KG1 (cell line): ENCODE measurements at places on chromosomes 16 and 17.

DNA sequence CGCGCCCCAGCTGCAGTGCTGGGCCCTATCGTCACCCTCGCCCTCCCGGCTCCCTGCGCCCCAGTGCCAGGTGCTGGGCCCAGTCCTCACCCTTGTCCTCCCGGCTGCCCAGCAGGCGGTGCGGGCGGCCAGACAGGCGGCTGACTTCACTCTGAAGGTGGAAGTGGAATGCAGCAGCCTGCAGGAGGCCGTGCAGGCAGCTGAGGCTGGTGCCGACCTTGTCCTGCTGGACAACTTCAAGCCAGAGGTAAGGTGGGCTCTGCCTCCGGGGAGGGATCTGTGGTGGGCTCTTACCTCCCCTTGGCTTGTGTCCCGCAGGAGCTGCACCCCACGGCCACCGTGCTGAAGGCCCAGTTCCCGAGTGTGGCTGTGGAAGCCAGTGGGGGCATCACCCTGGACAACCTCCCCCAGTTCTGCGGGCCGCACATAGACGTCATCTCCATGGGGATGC lies 17.9 kb downstream of the QPRT start:
- DNase-seq, result no peak

- no peak for DNase-seq
Measured at GRCh38 chr17:14772776-14773175, 471.9 kb downstream of the HS3ST3B1 start.

- no peak for DNase-seq
Measured at GRCh38 chr17:61770043-61770442, 93.3 kb downstream of the BRIP1 start.

DNA sequence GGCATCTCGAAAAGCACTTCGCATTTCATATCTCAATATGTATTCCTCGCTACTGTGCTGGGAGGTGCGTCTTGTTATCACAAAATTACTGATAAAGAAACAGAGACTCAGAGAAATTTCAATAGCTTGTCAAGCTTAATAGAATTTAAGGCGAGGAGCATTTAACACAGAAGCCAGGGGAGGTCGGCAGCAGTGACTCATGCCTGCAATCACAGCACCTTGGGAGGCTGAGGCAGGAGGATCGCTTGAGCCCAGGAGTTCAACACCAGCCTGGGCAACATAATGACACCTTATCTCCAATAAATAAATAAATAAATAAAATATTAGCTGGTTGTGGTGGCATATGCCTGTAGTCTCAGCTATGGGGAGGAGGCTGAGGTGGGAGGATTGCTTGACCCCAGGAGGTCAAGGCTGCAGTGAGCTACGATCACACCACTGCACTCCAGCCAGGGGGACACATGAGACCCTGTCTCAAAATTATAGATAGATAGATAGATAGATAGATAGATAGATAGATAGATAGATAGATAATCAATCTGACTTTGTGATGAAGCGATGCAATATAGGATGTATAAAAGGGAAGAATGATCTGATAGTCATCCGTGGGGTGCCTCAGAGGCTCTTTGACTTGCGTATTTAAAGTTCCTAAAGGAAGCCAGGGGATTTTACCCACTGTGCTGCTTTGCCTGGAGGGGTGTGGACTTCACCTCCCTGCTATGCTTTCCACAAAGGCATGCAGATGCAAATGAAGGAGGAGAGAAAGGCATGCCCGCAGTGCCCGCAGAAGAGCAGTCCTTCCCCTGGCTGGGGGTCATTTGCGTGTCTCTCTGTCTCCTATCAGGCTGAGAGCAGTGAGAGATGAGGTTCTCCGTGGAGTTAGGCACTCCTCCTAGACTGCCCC lies 15.9 kb upstream of the USP10 start:
- DNase-seq, result no peak

DNA sequence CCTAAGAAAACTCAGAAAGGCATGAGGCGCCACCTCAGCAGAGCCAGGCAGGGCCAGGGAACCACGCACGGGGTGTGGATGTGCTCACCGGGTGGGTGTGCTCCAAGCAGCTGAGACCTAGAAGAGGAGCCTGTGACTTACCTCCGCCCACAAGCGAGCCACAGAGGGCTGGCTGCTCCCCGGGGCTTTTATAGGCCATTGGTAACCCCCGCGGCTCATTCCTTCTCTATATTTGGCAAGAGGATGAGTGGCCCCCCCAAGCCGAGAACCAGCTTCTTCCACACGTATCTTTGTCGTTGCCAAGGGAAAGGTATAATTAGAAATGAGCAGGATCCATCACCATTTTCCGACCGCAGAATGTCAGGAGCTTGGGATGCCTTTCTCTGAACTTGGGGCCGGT lies at the start of gene MYH3:
Gene MYH3, minus strand, starts transcription at position 162 of the 400 bp plus-strand sequence. CDS start 2,245 bp downstream, outside the sequence.
- no peak for DNase-seq

DNA sequence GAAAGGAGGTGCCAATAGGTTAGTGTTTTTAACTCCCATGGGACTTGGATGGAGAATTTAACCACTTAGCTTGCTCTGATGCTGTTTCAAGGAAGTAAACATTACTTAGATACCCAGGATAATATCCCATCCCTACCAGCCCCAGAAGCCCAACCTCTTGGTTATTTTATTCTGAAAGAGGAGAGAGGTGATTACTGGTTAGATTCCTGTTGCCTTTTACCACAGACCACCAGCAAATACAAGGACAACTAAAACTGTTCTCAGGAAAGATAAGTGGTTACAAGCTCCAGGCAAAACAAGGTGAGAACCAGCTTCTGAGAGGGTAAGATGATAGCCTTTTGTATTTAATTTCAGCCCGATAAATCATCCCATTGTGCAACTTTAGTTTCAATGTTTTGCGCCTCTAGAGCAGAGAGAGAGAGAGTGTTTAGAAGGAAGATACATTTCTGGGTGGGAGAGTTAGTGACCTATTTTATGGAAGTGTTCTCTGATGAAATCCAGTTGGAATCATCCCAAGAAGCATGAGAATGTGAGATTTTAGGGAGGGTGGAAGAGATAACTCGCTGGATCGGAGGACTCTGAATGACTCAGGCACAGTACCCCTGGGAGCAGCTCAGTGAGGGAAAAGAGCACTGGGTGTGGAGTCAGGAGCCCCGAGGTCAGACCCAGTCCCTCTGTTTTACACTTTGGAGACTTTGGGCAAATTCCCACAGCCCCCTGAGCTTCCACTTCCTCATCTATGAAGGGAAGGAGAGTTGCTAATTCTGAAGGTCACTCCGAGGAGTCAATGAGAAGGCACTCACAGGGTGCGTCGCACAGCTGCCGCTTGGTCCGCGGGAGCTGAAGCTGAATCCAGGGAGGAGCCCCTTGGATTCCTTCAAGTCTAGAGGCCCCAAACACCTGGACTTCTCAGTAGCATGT lies 12.1 kb downstream of the GLP2R start:
- no peak for DNase-seq

GRCh38 chr16:23448392-23448791 lies 4.6 kb downstream of the COG7 start:
- no peak for DNase-seq

DNA sequence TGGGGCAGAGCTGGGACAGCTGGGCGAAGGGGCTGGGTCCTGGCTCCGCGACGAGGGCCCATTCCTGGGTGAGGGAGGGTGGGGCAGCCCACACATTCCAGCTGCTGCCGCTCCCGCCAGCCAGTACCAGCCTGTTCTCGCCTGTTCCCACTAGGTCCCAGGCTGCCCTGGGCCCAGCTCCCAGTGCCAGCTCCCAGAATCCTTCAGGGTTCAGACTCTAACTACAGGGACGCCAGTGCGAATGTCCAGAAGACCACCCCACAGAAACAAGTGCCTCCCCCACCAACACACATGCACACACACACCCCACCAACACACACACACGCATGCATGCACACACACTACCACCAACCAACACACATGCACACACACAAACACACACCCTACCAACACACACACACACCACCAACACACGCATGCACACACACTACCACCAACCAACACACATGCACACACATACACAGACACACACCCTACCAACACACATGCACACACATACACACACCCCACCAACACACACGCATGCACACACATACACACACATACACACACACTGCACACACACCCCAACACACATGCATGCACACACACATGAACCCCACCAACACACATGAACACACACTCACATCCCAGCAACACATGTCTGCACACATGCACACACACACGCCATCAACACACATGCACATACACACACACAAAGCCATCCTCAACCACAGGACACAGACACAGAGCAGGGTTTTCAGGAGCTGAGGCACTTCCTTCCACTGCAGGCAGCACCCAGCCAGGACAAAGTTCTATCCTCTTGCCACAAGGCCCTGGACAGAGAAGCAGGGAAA lies 27.5 kb upstream of the KRT17 start:
- no peak for DNase-seq
